ENCODE measurements at places on chromosomes 12 and 14.
A peak's percentile ranks its signal among the peaks of the same experiment; 100 is the strongest.

GRCh38 chr12:1256991-1257390, 266.0 kb downstream of the ERC1 start:
- no peak for DNase-seq

- DNase-seq, result no peak
These were observed 21.6 kb upstream of the TMCC3 start for GRCh38 chr12:94671917-94672316.

GRCh38 chr14:20775043-20775442, 6.0 kb upstream of the RNASE6 start:
- no peak for DNase-seq

GRCh38 chr12:107515446-107515958, 170.1 kb upstream of the PWP1 start:
- peak; percentile 94 for DNase-seq

- no peak for DNase-seq
These were observed 25.4 kb upstream of the FUT8 start for GRCh38 chr14:65387171-65387570.

GRCh38 chr12:18700271-18700670, 37.5 kb downstream of the PLCZ1 start:
- no peak for DNase-seq

GRCh38 chr14:32703183-32703621, 235.5 kb upstream of the NPAS3 start:
- DNase-seq, result no peak

DNA sequence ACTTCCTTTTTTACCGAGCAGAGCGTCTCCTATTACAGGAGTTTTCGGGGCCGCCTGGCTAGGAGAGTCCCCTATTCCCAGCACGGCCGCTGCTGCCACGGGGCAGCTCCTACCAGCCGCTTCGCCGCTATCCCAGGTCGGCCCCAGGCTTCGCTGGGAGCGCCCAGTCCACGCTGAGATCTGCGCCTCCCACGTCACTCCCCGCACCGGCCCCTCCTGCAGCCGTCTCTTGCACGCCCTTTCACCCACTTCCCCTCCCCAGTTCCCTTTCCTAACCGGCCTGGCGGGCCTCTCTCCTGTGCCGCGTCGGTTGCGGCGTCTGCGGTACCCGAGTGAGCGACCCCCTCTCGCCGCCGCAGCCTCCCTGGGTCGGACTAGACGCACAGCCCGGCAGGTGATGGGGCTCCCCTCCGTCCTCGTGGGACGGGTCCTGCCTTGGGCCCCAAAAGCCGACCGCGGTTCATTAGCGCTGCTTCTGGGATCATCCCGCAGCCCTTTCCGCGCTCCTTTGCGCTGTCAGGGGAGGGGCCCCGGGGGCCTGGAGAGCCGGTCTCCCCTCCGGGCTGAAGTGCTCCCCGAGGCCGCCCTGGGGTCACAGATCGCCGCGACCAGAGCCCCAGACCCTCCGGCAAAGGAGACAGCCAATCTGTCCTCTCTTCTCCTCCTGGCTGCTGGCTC, 1318.4 kb downstream of the TMEM121 start:
- no peak for DNase-seq

DNA sequence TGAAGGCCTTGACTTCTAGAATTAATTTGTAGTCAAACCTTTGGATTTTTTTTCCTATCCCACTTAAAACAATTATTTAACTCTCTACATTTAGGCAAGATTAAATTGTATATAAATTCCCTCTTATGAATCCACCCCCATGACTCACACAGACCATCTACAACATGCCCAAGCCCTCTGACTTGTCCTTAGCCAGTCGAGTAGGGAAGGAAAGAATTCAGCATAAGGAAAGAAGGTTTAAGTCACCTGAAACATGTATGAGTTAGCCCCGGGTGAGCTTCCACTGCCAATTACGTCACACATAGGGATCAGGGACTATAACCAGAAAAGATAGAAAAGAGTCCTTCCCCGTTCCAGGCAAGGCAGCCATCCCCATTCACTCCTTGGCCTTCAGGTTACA, 14.9 kb upstream of the RESF1 start:
- no peak for DNase-seq

DNA sequence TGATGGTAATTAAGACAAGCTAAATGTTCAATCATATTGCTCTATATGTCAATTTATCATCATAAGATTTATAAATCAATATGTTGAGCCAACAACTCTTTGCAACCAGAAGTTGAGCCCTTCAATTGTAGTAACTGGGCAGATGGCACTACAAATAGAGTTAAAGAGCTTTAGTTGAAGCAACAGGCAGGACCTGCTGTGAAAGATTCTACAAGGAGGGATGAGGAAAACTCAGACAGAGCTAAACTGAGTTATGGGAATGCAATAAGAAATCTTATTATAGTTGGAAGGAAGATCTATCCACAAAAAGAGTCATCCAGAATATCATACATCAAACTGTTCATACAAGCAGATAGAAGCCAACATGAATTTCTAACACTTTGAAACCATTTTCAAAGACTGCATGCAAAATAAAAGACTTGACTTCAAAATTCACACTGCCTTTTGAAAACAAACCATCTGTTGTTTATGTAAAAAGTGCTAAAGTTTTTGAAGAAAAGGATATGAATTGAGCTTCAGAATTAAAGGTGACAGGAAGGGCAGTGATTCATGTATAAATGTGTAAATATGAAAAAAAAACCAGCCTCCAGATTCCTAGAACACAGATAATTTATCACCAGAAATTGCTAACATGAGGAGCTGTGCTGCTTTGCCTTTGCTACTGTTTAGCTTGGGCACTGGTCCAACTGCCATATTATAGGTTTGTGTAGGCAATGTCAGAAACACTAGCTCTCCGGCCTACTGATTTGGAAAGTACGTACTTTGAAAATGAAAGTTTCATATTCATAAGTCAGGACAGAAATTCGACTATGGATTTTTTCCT, 133.2 kb downstream of the SLC35F4 start:
- DNase-seq, result no peak

DNA sequence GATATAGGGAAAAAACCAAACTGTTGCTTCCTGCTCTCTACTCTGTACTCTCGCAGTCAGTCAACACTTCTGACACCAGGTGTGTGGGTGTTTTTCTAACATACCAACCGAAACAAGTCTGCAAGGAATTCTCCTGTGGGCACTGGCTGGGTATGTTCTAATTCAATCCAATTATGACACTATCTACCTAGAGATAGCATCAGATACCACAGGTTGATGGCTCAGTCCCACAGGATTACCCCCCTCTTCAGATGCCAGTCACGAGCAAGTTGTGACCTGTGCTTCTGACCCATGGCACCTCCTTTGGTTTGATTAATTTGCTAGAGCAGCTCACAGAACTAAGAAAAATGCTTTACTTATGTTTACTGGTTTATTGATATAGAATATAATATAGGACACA, 78.3 kb downstream of the DYRK2 start:
- DNase-seq, result no peak

DNA sequence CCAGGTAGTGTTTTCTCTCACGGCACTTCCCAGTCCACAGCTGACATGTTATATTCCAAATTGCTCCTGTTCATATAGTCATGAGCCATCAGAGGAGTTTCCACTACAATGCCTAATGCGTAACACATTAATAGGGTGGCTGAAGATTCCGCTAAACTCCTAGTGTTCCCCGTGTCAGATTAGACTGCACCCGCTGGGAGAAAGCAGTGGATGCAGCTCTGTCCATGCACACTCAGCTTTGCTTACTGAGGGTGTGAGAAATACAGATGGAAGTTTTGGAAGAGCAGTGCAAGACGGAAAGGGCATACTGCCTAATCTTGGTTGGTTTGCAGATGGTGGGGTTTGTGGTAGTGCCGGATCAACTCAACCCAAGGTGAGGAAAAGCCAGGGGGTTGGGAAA, 5.6 kb downstream of the PPP1R3E start:
- no peak for DNase-seq

GRCh38 chr12:39378341-39378740, 64.6 kb downstream of the KIF21A start:
- DNase-seq, result no peak

GRCh38 chr12:92942905-92943304, 13.8 kb upstream of the EEA1 start:
- no peak for DNase-seq

- DNase-seq, result no peak
These were observed 48.6 kb downstream of the EIF2S3B start for GRCh38 chr12:10554228-10554755.
